ENCODE measurements at places on chromosomes 2 and 18.
A peak's percentile ranks its signal among the peaks of the same experiment; 100 is the strongest.

DNA sequence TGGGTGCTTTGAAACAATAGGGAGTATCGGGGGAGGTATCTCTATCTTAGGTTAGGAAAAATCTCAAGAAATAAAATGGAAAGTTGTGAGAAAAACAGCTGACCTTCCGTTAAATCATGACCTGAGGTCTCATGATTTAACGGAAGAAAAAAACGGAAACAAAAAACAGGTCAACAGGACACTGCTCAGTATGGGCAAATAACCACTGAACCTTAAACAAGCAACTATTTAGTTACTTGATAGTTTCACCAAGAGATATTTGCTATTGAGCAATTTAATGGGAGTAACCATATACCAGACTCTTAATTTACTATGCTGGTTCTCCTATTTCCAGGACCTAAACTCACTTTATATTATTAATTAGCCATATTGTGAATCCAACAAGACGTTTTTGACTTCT, 150.8 kb downstream of the PARD3B start:
- no peak for ATAC-seq

DNA sequence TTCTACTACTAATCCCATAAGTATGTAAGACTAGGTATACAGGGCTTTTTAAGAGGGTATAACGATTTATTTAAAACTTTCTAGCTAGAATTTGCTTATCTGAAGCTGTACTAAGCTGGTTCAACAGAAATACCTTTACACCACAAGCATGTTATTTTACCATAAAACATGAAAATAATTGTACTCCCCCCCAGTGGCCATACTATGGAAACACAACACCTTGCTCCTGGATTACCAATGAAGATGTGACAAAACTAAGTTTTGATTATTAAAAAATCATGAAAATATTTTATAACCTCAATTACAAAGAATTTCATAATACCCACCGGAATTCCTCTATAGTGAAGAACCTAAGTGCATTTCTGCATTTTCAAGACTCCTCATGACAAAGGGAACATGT, 27.3 kb downstream of the LPIN2 start:
- peak; percentile 26 for ATAC-seq

DNA sequence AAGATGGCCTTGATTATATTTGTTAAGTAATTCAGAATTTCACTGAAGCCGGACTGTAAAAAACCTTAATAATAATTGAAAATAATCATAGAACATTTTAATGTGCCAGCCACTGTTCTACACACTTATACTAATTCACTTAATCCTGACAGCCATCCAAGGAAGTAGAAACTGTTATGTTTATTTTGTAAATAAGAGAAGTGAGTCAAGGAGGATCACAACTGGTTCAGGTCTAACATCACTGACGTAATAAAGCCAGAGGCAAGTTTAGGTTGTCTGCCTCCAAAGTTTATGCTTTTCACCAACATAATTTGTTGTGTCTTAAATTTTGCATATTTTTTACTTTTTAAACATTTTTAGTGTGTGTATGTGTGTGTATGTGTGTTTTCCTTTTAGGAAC, 436.1 kb downstream of the LRRTM4 start:
- ATAC-seq = no peak

- ATAC-seq = peak; percentile 89
Observed at GRCh38 chr2:64263315-64263714, 119.1 kb upstream of the PELI1 start.

GRCh38 chr2:174593574-174594203, 3.9 kb downstream of the WIPF1 start:
- ATAC-seq = peak; percentile 46

DNA sequence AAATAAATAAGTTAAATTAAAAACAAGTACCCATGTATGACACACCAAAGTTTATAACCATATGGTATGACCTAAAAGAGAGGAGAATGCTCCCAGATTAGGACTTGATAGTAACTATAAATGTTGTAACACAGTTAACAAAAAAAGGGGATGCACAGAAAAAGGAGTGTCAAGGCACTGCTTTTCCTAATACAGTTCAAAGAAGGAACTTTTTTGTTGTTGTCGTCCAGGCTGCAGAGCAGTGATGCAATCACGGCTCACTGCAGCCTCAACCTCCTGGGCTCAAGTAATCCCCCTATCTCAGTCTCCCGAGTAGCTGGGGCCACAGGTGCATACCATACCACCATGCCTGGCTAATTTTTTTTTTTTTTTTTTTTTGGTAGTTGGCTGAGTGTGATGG, 2.7 kb downstream of the NARS1 start:
- ATAC-seq = no peak

- no peak for ATAC-seq
Observed at GRCh38 chr2:182098648-182099047, 113.0 kb downstream of the PPP1R1C start.

DNA sequence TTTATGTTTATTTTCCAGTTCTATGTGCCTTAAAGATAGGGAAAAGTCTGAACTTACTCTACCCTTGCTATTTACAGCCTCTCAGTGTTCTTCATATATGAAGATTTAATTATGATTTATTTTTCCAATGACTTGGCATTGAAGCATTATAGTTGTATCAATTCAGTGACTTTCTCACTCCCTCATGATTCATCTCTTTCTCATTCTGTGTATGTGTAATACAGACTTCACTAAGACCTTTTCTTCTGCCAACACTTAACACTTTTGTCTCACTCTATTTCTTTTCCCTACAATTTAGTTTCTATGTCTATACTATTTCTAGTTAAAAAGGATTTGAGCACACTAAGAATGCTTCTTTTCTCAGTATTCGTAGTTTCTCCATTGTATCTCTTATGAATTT, 1470.3 kb upstream of the ACVR2A start:
- ATAC-seq = no peak

DNA sequence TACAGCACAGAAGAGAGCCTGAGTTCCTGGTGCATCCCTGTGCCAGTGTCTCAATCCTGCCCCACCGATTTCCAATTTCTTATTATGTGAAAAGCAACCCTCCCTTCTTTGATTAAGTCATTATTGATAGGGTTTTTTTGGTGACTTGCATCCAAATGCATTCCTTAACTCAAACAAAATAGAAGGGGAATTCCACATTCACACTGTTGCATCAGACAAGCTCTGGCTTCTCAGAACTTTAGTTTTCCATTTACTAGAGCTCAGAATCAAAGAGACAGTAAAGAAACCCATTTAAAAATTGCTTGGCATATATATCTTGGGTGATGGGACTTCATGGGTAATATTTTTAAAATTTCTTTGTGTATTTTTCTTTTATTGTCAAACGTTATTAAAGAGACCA, 13.8 kb upstream of the TMEM200C start:
- ATAC-seq = no peak

GRCh38 chr2:112149866-112150435, 11.8 kb downstream of the FBLN7 start:
- no peak for ATAC-seq

GRCh38 chr2:105376010-105376409, 22.8 kb downstream of the FHL2 start:
- peak; percentile 35 for ATAC-seq

GRCh38 chr2:97781981-97782380, 68.6 kb downstream of the ZAP70 start:
- peak; percentile 48 for ATAC-seq

GRCh38 chr18:72235422-72235821, 308.7 kb downstream of the CBLN2 start:
- ATAC-seq = no peak

- ATAC-seq = no peak
Observed at GRCh38 chr2:183951630-183952029, 646.7 kb upstream of the ZNF804A start.

GRCh38 chr2:127012868-127013267, 94.1 kb downstream of the BIN1 start:
- no peak for ATAC-seq

DNA sequence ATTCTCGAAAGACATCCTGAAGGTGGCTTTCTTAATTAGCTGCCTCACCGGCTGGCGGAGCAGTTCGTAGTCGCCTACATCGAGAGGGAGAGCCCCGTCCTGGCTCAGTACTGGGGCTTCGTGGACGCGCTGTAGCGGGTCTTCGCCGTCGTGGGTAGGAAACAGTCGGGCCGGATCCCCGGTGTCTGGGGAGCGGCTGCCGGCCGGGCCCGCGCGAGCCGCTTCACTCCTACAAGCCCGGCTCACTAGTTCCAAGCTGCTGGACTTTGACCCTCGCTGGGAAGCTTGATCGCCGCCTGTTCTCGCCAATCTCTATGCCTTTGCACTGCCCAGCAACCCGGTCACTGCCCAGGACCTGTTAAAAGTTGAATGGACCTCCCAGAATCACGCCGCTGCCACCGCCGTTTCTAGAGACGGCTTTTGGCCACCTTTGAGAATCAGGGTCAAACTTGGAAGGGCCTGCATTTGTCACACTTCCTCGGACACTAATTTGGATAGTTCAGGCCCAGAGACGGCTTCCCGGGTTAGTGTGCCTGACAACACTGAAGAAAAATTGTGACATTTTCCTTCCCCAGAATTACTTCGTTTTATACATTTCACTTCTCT, 41.4 kb upstream of the AKAIN1 start:
- peak; percentile 49 for ATAC-seq

GRCh38 chr2:20999906-21000645, 43.8 kb downstream of the APOB start:
- no peak for ATAC-seq

- ATAC-seq = no peak
Observed at GRCh38 chr2:12441750-12442475, 274.8 kb upstream of the TRIB2 start.

DNA sequence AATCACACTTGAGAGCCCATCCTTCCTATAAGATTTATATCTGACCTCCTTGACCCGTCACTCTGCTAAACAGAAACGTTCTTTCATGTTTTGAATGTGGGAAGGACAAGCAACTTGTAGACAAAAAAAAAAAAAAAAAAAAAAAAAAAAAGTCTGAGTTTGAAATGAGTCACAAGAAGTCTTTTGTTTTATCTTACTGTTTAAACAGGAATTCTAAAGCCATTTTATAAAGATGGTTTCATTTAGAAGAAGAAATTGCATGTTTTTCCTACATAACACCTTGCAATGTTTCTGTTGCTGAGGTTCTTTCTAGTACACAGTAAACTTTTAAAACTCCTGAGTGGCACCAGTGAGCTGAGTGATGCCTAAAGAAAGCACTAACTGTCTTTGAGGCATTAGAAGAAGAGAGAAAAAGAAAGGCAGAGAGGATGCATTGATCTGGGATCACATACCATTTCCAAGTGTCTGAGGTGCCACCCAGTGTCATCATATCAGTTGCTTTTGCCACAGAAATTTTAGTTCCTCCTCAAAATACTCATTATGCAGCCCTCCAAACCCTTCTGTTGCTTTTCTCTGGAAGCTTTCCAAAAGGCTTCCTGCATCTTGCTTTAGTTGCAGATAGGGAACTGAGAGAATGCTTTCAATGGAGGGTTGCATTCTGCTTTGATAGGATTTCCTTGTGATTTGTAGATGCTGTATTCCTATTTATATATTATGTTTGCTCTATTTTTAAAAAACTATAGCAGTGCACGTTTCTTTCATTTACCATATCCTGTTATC, 69.1 kb downstream of the ACVR2A start:
- no peak for ATAC-seq

GRCh38 chr2:14401873-14402272, 230.6 kb upstream of the LRATD1 start:
- no peak for ATAC-seq

- ATAC-seq = peak; percentile 48
Observed at GRCh38 chr2:206989311-206989710, 50.0 kb downstream of the CPO start.

- peak; percentile 74 for ATAC-seq
Observed at GRCh38 chr18:74196220-74197119, 48.1 kb downstream of the TIMM21 start.

DNA sequence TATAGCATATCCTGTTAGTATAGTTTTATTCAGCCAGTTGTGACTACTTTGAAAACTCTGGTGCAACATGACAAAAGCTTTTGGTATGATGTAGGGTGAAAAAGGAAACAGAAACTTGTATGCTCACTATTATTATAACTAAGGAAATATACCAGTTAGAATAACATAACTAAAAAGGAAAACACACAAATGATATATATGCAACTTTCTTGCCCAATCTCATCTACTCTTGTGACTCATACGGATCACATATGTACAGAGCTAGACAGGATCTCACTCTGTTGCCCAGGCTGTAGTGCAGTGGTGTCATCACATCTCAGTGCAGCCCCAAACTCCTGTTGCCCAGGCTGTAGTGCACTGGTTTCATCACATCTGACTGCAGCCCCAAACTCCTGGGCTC, 12.4 kb upstream of the TLK1 start:
- ATAC-seq = peak; percentile 48

DNA sequence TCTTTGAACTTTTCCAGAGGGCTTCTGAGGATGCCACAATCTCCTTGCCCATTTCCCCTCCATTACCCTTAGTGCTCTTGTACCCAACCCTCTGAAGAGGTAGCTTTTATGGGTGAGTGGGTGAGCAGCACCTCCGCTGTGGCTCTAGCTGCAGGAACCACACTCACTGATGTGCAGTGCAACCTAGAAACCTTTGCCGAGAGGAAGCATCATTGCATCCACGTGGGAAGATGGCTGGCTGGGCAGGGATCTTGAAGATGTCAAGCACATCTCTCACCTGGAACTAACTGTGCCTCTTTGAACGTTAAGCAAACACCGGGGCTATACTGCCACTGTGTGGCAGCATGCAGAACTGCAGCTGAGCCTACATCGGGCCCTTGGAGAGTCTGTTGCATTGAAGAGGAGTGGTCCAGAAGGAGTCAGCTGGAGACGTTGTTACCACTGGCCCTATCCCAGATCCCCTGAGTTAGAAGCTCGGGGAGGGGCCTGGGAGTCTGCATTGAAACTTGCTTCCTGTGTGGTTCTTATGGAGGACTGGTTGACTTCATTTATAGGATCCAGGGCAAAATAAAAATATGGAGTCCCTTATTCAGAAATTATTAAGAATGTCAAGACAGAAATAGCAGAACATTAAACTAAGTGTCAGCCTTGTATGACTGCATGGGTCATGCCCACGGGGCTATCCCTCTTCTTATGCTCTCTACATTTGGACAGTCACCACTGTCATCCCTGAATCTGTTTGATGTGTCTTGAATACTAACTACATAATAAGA, 28.7 kb downstream of the IGFBP5 start:
- ATAC-seq = peak; percentile 82

GRCh38 chr2:134405611-134406081, 151.8 kb downstream of the MGAT5 start:
- peak; percentile 76 for ATAC-seq

GRCh38 chr18:25164848-25165811, 186.8 kb downstream of the ZNF521 start:
- peak; percentile 37 for ATAC-seq

GRCh38 chr18:63180971-63181376, 138.6 kb downstream of the BCL2 start:
- no peak for ATAC-seq

DNA sequence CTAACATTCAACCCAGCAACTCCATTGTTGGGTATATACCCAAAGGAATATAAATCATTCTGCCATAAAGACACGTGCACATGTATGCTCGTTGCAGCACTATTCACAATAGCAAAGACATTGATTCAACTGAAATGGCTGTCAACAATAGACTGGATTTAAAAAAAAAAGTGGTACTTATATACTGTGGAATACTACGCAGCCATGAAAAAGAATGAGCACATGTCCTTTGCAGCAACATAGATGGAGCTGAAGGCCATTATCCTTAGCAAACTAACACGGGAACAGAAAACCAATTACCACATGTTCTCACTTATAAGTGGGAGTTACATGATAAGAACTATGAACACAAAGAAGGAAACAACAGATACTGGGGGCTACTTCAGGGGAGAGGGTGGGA, 74.0 kb upstream of the FMNL2 start:
- no peak for ATAC-seq

GRCh38 chr2:8457092-8457481, 224.8 kb upstream of the ID2 start:
- peak; percentile 72 for ATAC-seq

GRCh38 chr2:58479535-58480140, 238.5 kb upstream of the FANCL start:
- no peak for ATAC-seq
